Suprapubic skin (tissue), 4 donors: ENCODE measurements at places on chromosomes 2 and 18.
A peak's percentile ranks its signal among the peaks of the same experiment; 100 is the strongest.

GRCh38 chr2:3503483-3503882 is 15.8 kb downstream of the ADI1 start:
- DNase-seq, result no peak
- H3K27me3 ChIP-seq, result no peaks in the 10 kb centered on the region
- peaks cover 54% of the 10 kb centered on the region for H3K36me3 ChIP-seq
- H3K27ac ChIP-seq, result no peak overlapping the region
- no peak overlapping the region for H3K4me3 ChIP-seq
- no peaks in the 10 kb centered on the region for H3K4me1 ChIP-seq

DNA sequence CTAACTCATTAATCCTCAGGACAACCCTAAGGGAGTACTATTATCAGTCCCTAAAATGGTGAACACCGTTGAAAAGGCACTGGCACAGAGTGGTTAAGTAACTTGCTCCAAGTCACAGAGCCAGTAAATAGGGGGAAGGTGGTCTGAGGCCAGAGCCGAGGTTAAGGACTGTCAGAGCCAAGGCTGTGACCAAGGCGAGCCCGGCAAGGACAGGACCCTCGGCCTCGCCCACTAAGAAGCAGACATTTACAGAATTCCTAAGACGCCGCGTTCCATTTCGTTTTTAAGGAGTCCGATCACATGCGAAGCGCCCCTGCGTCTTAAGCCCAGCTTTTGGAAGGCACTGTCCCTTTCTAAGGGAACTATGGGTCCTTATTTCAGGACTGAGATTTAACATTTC is 1.1 kb downstream of the PDIA6 start:
- no peaks in the 10 kb centered on the region for H3K27me3 ChIP-seq
- peaks cover 27% of the 10 kb centered on the region for H3K4me1 ChIP-seq
- H3K4me3 ChIP-seq, result peak overlapping the region; percentile 66
- H3K27ac ChIP-seq, result peak overlapping the region; percentile 88
- DNase-seq, result no peak
- H3K36me3 ChIP-seq, result no peaks in the 10 kb centered on the region

DNA sequence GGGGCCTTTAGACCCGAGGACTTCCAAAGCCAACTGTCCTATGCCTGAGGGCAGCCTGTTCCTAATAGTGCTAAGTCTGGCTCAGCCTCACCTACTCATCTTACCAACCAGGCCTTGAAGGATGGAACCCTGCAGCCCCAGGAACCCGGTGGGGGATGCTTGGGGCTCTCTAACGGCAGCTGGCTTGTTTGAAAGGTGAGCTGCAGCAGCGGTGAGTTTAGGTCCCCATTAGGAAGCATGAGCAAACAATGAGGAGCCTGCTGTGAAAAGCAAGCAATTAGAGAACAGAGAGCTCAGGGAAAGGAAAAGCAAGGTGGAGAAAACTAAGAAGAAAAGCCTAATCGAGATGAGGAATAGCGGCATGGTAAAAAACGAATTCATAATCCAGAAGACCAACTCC is 39.9 kb downstream of the SP110 start:
- no peaks in the 10 kb centered on the region for H3K4me1 ChIP-seq
- H3K27ac ChIP-seq, result no peak overlapping the region
- no peak for DNase-seq
- H3K4me3 ChIP-seq, result no peak overlapping the region
- H3K27me3 ChIP-seq, result no peaks in the 10 kb centered on the region

DNA sequence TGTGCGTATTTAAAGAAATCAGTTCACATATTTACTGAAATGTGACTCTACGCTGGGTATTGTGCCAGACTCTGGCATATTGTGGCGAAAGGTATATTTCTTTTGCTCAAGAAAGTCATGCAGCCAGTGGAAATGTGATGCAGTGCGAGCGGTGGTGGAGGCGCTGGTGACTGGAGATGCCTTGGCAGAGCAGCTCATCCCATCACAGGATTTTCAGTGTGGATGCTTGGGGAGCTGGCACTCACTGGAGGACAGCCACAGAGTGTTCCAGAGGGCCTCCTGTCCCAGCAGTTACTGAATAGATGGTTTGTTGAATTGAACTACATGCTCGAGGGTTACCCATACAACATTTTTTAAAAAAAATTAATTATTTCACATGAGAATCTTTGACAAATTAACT is 117.6 kb downstream of the ZNF407 start:
- no peak for DNase-seq
- H3K4me1 ChIP-seq, result no peaks in the 10 kb centered on the region
- no peak overlapping the region for H3K27ac ChIP-seq

- peak; percentile 35 for DNase-seq
- no peak overlapping the region for H3K4me3 ChIP-seq
- peaks cover 29% of the 10 kb centered on the region for H3K36me3 ChIP-seq
Observed at GRCh38 chr2:38737925-38738324, 13.2 kb downstream of the SRSF7 start.

DNA sequence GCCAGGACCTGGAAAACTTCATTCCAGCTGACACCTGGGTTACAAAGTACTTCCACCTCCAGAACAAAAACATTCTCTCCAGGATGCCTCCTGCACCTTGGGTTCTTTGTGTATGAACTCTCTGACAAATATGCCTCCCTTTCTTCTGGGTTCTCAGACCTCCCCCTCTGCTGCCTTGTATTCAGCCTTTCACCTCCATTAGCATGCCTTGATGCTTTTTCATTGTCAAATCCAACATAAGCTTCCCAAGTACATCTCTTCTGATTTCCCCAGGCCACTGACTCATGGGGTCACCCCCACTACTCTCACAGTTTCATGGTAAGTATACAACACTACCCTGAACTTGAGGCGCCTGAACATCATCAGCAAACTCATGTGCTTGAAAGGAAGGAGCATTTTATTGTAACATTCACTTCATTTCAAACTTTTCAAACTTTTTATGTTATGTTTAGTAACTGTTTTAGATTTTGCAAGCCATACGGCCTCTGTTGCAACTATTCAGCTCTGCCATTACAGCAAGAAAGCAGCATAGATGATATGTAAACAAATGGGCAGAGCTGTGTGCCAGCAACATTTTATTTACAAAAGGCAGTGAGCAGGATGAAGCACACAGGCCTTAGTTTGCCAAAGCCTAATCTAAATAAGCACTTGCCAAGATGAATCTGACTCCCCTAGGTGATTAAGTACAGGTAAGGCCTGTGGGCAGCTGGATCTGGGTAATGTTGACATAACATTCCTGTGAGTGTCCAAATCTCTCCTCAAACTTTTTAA is 32.5 kb upstream of the MRPS9 start:
- no peak overlapping the region for H3K4me3 ChIP-seq
- DNase-seq, result no peak
- H3K36me3 ChIP-seq, result no peaks in the 10 kb centered on the region
- no peaks in the 10 kb centered on the region for H3K27me3 ChIP-seq
- no peaks in the 10 kb centered on the region for H3K4me1 ChIP-seq

DNA sequence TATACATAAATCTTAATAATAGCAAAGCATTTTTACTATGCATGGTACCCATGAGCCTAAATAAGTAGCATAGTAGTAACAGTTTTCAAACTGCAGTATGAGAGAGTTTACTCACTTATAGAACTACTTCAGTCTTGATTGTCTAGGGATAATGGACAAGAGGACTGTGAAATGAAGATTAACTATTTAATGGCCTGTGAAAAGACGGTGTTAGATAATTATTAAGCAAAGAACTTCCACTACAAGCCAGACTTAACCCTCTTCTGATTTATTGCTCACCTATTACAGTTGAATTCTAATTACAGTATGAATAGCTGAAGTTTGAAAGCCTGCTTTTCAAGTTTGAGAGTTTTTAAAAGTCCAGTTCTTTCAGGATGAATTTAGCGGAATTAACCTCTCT is 18.9 kb downstream of the PIK3C3 start:
- peaks cover 24% of the 10 kb centered on the region for H3K36me3 ChIP-seq
- no peak for DNase-seq
- H3K27me3 ChIP-seq, result no peaks in the 10 kb centered on the region
- no peak overlapping the region for H3K4me3 ChIP-seq
- H3K27ac ChIP-seq, result no peak overlapping the region
- no peaks in the 10 kb centered on the region for H3K4me1 ChIP-seq

DNA sequence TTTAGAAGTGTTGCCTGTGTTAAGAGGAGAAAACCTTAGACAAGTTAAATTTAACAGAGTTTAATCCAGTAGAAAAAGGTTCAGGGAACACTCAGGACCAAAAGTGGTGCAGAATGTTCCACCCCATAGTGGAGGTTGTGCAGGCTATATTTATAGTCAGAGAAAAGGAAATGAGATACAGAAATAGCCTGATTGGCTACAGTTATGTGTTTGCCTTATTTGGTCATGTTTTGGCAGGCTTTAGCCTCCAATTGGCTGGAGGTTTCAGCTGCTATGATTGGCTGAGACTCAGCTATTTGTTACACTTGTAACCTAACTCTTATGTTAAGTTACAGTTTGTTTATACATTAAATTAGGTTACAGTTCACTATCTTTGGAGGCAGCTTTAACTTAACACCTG is 4.2 kb downstream of the STAMBP start:
- H3K27ac ChIP-seq, result no peak overlapping the region
- no peaks in the 10 kb centered on the region for H3K27me3 ChIP-seq
- no peak overlapping the region for H3K4me3 ChIP-seq

DNA sequence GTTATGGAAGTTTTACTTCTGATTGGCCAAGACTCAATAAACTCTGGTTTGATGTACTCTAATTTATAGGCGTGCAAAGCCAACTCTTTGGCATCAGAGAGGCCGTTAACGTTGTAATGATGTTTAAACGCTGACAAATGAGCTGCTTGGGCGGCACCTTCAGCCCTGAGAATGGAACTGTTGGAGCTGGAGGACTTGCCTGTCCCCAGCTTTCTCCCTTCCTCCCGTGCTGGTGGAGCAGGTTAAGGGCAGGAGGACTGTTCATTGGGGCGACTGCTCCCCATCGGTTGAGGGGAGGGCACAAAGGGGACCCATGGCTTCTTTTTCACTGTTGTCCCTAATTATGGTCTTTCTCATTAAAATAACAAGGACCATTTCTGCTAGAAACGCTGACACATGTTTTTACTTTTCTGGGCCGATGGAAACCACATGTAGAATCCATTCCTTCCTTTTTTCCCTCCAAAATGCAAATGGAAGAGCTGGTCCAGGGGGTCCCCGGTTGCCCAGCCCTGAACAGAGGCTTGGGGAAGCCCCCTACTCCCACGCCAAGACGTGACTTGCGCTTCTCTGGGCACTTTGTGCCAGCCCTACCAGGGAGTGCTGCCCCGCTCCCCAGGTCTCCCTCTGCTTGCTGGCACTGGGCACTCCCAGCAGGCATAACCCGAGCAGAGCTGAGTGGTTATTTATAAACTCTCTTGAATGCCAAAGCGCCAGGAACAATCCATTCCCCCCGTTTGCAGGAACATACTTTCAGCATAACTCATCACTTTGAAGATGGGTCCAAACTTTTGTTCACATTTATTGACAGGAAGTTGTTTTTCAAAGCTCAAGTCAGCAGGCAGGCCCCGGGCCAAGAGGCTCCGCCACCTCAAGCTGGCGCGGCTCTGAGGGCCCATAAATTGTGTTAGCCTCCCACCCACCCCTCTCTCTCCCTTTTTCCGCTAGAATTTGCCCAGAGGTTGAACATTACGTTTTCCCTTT is 170.1 kb downstream of the ASB1 start:
- no peaks in the 10 kb centered on the region for H3K27me3 ChIP-seq
- peak overlapping the region; percentile 86 for H3K27ac ChIP-seq
